Forelimb muscle (tissue), 1 donor: ENCODE measurements at places on chromosomes 5 and 9.

DNA sequence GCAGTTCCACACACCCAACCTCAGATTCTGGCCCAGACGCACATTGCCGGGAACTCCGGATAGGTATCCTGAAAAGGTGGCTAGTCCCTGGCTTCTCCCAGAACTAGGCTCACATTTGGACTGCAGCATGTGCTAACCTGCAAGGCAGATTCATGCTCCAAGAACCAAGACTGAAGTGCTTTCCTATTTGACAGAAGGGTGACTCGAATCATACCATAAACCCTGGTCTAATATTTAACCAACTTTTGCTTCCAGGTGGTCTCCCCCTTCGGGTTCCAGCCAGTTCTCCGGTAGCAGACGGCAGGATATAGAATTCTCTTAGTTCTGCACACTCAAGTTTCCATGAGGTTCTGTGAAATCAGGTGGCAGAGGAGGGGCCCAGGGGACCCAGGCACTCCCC is 7.6 kb downstream of the PTGES start:
- DNase-seq = no peak

DNA sequence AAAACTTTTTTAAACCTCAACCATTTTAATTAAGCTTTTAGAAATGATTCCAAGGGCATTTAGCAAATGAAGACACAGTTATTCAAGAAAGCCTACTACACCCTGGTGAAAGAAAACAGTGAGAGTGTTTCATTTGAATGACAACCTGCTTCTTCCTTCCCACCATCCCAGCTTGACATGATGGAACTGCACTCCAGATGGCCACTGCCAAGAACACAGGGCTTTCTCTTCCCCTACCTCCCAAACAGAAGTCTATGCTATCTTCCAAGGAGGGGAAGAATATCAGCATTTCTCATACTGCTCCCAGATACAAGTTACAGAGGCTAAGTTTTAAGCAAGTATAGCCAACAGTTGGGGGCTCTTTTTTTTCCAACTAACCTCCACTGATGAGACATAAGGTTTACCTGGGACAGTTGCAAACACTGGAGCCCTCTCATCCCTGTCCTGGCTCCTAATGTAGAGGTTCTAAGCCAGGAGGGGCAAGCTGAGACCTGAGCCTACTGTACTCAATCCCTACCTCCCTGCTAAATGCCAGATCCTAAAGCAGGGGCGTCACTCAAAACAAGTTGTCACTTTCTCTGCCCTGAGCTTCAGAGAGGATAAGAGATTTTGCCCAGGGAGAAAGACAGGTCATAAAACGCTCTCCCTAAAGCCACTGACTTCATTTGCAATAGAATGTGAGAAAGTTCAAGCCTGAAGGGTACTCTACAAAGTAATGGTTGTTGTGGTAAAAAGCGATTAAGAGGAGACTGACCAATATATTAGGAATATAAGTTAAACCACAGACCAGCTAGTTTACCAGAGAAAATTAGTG is 88.5 kb upstream of the SLC27A6 start:
- DNase-seq = no peak

DNA sequence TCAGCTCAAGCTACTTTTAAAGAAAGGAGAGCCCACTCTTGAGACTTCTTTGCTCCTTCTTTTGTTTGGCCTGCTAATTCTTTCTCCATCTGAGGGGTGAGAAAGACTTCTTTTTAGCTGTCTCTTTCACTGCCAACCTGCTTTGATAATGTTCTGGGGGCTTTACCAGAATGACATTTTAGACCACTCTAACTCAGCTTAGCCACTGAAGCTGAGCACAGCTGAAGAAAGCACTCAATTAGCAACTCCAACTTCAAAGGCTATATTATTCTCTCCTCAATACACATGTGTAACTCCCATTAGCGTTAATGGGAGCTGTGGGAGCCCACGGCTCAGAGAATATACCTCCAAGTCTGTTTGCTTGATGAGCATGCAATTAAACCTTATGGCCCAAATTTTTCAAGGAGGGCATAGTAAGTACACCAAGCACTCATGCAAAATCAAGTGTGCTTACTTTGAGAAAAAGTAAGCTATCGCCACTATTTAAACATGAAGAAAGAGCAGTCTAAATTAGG is 815.4 kb upstream of the DMAC1 start:
- DNase-seq = no peak

- no peak for DNase-seq
Measured at GRCh38 chr5:28483327-28484025, 1445.1 kb upstream of the CDH9 start.

DNA sequence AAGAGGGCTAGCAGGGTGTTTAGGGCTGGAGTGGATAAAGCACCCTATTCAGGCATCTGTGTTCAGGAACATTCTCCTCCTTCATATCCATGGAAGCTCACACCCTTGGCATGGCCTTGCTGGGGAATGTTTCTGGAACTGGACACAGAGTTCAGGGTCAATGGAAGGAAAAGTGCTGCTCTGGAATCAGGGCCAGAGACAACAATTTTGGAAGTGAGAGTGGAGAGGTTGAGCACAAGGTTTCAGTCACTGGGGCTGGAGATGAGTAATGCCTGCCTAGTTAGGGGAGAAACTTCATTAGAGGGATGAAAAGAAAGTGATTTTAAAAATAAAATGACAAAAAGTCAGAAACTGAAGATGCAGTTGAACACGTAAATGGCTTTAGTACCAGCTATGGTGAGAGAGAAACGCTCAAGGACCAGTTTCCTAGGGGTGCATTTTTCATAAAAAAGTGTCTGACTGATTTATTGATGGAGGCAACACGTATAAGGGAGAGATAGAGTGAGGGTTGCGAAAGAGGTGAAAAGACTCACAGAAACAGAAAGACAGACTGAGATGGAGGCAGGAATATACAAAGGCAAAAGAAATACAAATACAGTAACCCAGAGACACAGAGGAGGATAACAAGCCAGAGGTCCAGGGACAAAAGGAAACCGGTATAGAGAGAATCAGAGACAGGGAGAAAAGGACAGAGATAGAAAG is 8.0 kb upstream of the TNFSF15 start:
- no peak for DNase-seq

GRCh38 chr5:181235689-181236366 is 7.9 kb downstream of the RACK1 start:
- DNase-seq = no peak

GRCh38 chr5:61409568-61409967 is 77.5 kb downstream of the ZSWIM6 start:
- DNase-seq = no peak
